ENCODE measurements at places on chromosomes 2 and 18. TPM values are rescaled to one million over a fixed set of nuclear protein-coding genes. Genes with fewer than 3 reads are reported as not detected.

DNA sequence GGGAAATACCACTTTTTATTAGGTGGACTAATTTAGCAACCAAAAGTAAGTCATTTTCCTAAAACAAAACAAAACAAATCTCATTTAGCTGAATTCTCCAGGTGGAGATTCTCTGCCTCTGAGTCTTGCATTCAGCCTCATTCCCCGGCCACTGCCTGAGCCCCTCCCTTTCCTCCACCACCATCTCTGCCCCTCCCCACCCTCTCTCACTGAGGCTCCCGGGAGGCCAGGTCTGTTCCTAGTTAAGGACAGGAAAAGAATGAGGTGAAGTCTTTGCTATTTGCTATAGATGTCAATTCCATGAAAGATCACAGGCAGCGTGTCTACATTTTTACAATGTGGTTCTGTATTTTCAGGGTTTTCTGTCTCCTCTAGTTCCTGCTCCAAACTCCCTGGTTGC is 83.0 kb upstream of the SOX11 start:
- DNase-seq: no peak

- DNase-seq: no peak
Observed at GRCh38 chr2:191270306-191271161, 25.3 kb downstream of the MYO1B start.

DNA sequence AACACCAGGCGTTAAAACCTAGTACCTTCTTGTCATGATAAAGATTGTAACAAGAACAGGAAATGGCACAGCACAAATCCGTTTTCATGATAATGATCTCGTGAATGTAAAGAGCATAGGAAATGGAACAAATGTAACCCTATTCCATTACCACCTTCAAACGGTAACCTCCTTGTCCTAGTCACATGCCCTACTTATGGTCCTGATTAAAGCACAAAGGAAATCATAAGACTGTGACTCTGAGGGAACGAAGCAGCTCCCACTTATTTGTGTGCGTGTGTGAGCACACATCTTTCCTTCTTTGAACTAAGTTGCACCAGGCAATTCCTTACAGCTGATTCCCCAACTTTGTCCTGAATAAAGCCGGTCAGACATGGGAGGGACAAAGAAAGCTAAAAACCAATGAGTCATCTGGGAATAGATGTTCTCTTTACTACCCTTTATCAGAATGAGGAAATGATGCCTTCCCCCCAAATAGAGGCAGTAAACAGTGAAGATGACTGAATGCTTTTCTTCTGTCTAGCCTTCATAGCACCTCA is 192.6 kb downstream of the IKZF2 start:
- no peak for DNase-seq

The SPTBN1 gene
- 170 TPM for polyA plus RNA-seq

GRCh38 chr18:64270121-64270520 is 121.2 kb upstream of the LINC00305 start:
- DNase-seq: no peak

- DNase-seq: peak; percentile 39
Observed at GRCh38 chr18:44325903-44326635, 354.6 kb upstream of the SETBP1 start.

Measured in heart left ventricle (tissue), 16 donors.